ENCODE measurements at places on chromosomes 7 and 10. TPM values are rescaled to one million over a fixed set of nuclear protein-coding genes. Genes with fewer than 3 reads are reported as not detected.
A peak's percentile ranks its signal among the peaks of the same experiment; 100 is the strongest.

- DNase-seq: no peak
Measured at GRCh38 chr10:117412469-117413010, 37.3 kb upstream of the PDZD8 start.

DNA sequence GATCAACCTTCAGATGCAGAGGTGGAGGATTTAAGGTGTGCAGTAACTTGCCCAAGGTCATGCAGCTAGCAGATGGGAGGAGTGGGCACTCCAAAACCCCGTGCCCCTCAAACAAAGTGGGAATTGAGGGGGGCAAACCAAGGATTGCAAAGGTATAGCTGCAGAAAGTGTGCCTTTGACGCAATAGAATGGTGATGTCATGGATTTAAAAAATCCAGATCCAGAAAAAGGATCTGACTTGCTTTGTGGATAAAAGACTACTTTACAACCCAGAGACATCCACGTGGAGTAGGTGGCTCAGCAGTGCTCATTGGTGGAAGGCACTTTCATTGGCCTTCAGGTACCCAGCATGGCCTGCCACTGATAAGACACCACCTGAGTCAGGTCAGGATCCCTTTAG is 15.7 kb upstream of the ADRB1 start:
- no peak for DNase-seq

GRCh38 chr10:60479305-60480020 is 89.8 kb upstream of the ANK3 start:
- DNase-seq: no peak

DNA sequence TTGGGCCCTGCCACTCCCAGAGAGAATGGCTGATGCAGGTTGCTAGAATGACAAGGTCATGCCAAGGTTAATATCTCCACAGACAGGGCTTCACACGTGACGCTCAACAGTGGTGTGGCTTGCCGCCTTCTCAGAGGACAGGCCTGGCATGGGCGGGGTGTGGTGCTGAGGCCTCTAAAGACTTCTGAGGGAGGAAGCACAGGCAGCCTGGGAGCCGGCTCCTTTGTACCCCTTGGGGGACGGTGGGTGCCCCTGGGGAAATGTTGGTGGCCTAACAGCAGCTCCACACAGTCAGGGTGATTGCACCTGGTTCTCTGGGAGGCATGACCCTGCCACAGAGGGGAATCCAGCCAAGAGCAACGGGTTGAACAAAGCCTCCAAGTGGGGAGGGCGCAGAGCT is 115.1 kb downstream of the PKD1L1 start:
- no peak for DNase-seq

- no peak for DNase-seq
Measured at GRCh38 chr10:23294638-23295247, 49.9 kb downstream of the C10orf67 start.

GRCh38 chr7:94701555-94701973 is 45.6 kb upstream of the SGCE start:
- DNase-seq: peak; percentile 19

PARD3 gene
- polyA plus RNA-seq: 24.0 TPM

GRCh38 chr7:108311446-108312168 is 144.6 kb downstream of the NRCAM start:
- DNase-seq: peak; percentile 66

DNA sequence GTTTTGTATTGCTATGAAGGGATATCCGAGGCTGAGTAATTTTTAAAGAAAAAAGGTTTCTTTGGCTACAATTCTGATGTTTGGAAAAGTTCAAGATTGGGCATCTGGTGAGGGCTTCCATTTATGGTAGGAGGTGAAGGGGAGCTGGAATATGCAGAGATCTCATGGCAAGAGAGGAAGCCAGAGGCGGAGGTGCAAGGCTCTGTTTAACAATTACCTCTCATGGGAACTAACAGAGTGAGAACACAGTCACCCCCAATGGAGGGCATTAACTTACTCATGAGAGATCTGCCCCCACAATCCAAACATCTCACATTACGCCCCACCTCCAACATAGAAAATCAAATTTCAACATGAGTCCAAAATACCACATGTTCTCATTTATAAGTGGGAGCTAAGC is 62.0 kb downstream of the AKR1D1 start:
- DNase-seq: no peak

SLC18A3 gene
- not detected for polyA plus RNA-seq

Data from fibroblast of lung (primary cell).